Activated T-cell treated with anti-CD3 and anti-CD28 coated beads for 48 hours (primary cell): ENCODE measurements at places on chromosomes 12 and 14.

DNA sequence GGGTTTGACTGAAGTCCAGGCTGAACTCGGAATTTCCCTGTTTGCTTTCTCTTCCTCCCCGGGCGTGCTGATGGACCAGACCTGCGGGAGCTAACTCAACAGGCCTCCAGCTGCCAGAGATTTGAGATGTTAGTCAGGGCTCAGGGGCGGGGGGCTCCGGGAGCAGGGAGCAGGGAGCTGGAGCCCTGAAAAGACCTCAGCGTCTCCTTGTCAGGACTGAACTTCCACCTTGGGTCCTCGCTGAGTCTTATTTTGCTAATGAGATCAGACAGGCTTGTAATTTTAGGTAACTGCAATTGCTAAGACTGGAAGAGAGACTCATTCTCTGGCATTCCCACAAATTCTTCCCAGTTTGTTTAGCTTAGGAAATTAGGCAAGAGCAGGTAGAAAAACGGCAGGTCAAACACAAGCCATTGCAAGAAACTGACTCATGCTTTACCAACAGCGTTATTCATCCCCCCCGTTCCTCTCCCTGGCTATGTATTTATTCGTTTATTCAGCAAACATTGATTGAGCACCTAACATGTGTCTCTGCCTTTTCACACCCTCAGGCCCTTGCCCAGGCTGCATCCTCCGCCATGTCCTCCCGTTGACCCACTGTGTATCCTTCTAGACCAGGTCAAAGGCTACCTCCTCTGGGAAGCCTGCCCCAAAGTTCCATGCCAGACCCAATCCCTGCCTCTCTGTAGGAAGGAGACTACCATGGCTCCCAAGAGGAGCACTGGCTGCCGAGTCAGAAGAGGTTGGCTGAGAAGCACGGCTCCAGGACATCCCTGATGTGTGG lies 80.4 kb upstream of the DIO3 start:
- no peak for DNase-seq

DNA sequence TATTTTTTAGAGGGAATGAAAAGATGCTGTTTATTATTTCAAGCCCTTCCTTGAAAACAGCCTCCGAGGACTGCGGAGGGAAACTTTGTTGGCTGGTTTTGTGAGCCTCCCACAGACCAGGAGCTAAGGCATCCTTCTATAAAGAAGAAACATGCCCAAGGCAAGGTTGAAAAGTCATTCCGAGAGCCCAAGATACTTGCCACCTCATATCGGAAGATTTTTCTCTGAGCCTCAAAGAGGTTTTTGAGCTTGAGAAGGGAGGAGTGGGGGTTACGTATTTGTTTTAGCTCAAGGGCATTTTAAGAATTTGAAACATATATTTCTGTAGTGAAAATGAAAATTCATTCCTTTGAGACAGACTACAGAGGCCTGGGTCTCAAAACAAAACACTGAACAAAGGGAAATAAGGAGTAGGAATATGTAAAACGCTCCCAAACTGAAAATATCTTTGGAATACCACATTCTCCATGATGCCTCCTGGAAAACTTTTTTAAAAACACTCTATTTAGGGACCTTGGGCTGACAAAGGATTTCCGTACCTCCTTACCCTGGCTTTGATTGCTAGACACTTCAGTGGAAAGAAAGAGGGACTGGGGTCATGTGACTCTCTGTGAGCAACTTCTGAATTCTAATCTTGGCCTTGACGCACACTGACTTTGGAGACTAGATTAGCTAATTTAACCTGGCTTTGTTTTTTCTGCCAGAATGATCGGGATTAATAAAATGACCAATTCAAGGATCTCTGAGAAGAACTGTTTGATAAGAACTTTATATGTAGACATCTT lies 180.9 kb downstream of the SRGAP1 start:
- DNase-seq, result no peak

GRCh38 chr12:62512901-62513300 lies 46.3 kb downstream of the MON2 start:
- no peak for DNase-seq

GRCh38 chr14:103726474-103726873 lies 10.9 kb downstream of the ZFYVE21 start:
- DNase-seq, result no peak

GRCh38 chr12:30847259-30847658 lies 79.3 kb upstream of the TSPAN11 start:
- DNase-seq, result no peak

DNA sequence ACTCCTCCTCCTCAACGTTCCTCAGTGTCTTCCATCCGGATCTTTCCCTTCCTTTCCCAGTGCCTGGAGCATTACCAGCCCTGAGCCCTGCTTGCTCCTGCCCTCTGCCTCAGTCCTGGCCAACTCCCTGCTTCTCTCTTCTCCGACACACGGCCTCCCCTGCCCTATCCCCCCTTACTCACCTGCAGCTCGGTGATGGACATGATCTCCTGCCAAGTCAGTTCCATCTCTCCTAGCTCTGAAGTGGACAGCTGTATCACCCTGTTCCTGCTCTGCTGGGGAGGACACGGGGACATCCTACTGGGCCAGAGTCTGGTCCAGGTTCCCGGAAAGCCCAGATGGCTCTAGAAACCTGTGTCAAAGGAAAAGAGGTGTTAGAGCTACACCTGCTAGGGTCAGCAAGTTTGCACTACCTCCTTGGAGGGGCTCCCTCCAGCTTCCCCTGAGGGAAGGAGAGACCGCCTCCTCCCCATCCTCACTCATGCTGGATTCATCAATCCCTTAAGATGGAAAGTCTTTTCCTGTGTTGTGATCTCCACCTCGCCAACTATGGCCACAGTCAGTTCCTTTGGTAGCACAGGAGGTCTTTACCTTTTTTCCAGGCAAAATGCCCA lies 5.8 kb downstream of the NFE2 start:
- DNase-seq, result no peak
